Fibroblast of the aortic adventitia (primary cell): ENCODE measurements at places on chromosomes 6 and 20. TPM values are rescaled to one million over a fixed set of nuclear protein-coding genes. Genes with fewer than 3 reads are reported as not detected.

Gene RREB1
- 17.6 and 23.8 TPM in 2 replicates for total RNA-seq

Gene STMND1
- not detected in 2 replicates for total RNA-seq

Gene TREML4
- not detected in 2 replicates for total RNA-seq

Gene HLA-DQA2
- not detected in 2 replicates for total RNA-seq

Gene SCUBE3
- total RNA-seq: 1.8 and 10.0 TPM in 2 replicates

Gene CST3
- total RNA-seq: 246 and 355 TPM in 2 replicates

Gene FOXO3
- total RNA-seq: 49.3 and 54.5 TPM in 2 replicates

Gene MCHR2
- total RNA-seq: not detected in 2 replicates

Gene HMGCLL1
- total RNA-seq: not detected in 2 replicates

Gene SH3BGRL2
- total RNA-seq: 4.1 and 6.6 TPM in 2 replicates

Gene PNLDC1
- not detected in 2 replicates for total RNA-seq

Gene APMAP
- 40.7 and 132 TPM in 2 replicates for total RNA-seq

Gene HCK
- total RNA-seq: not detected in 2 replicates

Gene HS3ST5
- total RNA-seq: 0.09 TPM in 1 of 2 replicates, not detected in the other

Gene TULP1
- total RNA-seq: not detected in 2 replicates

Gene SMPD2
- total RNA-seq: 7.5 and 14.6 TPM in 2 replicates

Gene DDO
- 1.3 and 2.3 TPM in 2 replicates for total RNA-seq

Gene SLC44A4
- total RNA-seq: 0.27 TPM in 1 of 2 replicates, not detected in the other

Gene BTN2A1
- total RNA-seq: 11.7 and 17.9 TPM in 2 replicates

Gene PSMB1
- 96.8 and 248 TPM in 2 replicates for total RNA-seq

Gene PLCB4
- 0.25 and 4.1 TPM in 2 replicates for total RNA-seq

Gene ANKRD66
- not detected in 2 replicates for total RNA-seq

Gene CHRNA4
- total RNA-seq: not detected in 2 replicates

Gene RPN2
- total RNA-seq: 56.1 and 159 TPM in 2 replicates

Gene SFTA2
- total RNA-seq: not detected in 2 replicates

Gene NT5E
- total RNA-seq: 67.2 and 418 TPM in 2 replicates

Gene TOX2
- total RNA-seq: 0.74 and 5.2 TPM in 2 replicates

Gene LTB
- total RNA-seq: not detected in 2 replicates

Gene SOBP
- total RNA-seq: 7.4 and 7.9 TPM in 2 replicates

Gene PRDM13
- not detected in 2 replicates for total RNA-seq

Gene THBS2
- total RNA-seq: 322 and 519 TPM in 2 replicates

Gene F13A1
- not detected in 2 replicates for total RNA-seq

Gene NUS1
- 18.8 and 29.4 TPM in 2 replicates for total RNA-seq
